CD4-positive, alpha-beta T cell treated with Interleukin-6 for 4 hours (primary cell): ENCODE measurements at places on chromosomes 7 and 10.

DNA sequence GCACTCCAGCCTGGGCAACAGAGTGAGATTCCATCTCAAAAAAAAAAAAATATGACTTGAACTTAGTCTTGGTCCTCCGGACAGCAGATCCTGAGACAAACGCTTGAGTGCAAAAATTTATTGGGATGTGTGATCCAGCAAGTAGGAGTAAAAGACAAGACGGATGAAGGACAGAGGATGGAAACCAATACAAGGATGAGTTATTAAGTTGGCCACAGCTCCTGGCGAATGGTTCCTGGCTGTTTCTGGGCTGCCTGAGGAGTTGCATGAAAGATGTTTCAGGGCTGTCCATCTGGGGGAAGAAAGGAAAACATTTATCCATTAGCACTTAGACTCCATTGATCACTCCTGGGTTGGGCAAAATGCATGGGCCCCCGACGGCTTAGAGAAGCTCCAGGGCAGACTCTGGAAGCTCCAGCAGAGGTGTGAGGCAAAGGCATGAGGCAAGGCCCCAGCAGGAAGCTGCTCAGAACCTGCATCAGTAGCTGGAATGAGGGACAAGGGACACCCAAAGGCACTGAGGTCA lies 98.3 kb upstream of the ZNF438 start:
- DNase-seq: no peak

DNA sequence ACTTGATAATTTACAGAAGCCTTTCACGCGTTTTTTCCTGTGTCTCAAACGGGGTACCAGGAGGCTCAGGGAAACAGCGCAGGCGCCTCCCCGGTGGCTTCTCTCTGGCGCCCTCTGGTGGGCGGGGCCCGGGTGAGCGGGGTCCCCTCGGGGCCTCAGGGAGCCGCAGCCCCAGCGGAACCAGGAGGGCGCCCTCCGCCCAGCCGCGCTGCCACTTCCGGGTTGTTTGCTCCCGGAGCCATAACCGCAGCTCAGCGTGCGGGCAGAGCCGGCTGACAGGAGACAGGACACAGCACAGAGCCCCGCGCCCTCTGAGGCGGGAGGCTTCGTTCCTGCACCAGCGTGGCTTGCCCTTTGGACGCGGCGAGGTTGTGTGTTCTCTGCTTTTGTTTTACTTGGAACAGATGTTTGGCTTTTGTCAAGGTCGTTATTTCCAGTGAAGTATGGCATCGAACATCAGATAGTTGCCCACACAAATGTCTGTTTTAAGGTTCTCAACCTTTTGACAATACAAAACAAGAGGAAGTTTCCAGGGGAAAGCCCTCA lies 6.9 kb upstream of the CYP2E1 start:
- peak; percentile 94 for DNase-seq

DNA sequence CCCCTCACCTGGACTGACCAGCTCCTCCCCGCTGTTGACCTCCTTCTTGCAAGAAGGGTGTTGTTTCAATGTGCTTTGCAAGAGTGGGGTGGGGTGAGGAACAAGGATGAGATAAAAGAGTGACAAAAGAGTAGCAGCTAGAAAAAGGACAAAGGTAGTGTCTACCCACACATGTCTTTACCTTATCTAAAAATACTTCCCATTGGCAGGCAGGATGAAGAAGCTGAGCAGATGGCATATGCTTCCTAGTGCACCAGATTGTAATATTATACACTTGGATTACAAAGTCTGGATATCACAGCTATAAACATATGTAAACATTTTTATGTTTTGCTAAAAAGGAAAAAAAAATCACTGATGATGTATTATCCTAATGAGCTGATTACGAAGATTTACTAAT lies 34.5 kb downstream of the CHN2 start:
- no peak for DNase-seq

GRCh38 chr10:85623342-85623741 lies 743.3 kb downstream of the GRID1 start:
- DNase-seq: no peak

GRCh38 chr7:8226501-8226900 lies 35.5 kb downstream of the ICA1 start:
- no peak for DNase-seq

- no peak for DNase-seq
Measured at GRCh38 chr10:86644152-86644793, 10.1 kb upstream of the OPN4 start.

DNA sequence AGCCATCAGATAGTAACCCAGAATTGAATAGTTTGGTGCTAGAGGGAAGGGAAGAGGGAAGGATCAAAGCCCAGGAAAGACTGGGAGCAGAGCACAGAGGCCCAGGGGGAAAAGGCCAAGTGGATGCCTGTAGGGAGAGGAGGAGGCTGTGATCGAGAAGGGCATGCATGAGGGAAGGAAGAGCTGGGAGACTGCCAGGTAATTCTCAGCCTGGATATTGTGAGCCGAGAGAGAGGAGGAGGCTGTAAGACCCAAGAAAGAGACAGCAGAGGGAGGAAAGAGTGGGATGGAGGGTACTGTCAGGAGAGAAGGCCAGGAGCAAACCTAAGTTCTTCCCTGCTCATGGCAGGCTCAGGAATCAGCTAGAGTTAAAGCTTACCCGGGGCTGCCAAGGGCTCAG lies 178.2 kb downstream of the CCDC3 start:
- no peak for DNase-seq

- no peak for DNase-seq
Measured at GRCh38 chr10:13118784-13119410, 18.9 kb downstream of the OPTN start.

DNA sequence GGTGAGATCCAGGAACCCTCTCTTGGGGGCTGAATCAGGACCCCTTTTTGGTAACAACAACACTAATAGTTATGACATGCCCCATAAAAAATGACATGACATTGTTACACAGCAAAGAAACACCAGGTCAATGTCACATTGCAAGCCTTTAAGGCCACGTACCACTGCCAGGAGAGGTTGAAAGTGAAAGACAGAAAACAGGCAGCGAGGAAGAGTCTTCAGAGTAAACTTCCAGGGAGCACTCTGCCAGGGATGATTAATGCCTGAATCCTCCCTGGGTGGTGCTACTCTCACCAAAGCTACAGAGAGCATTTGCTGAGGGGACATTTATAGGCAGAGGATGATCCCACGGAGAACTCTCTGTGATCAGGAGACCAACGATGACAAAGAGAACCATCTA lies 551.6 kb downstream of the CALN1 start:
- no peak for DNase-seq

DNA sequence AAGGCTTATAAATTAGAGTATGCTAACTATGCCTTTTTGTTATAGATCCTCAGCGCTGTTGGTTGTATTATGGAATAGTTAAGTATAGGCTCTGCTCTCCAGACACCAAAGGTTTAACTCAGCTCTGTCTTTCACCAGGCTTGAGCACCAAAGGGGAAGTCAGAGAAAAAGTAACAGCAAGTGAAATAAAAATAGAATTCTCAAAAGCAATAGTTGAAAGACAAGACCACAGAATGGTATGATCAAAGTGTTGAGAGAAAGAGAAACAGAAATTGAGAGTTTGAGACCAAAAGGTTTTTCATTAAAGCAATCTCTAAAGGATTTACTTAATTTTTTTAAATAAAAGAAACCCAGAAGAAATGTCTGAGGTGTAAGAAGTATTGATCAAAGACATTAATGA lies 529.8 kb upstream of the C7orf33 start:
- DNase-seq: no peak

DNA sequence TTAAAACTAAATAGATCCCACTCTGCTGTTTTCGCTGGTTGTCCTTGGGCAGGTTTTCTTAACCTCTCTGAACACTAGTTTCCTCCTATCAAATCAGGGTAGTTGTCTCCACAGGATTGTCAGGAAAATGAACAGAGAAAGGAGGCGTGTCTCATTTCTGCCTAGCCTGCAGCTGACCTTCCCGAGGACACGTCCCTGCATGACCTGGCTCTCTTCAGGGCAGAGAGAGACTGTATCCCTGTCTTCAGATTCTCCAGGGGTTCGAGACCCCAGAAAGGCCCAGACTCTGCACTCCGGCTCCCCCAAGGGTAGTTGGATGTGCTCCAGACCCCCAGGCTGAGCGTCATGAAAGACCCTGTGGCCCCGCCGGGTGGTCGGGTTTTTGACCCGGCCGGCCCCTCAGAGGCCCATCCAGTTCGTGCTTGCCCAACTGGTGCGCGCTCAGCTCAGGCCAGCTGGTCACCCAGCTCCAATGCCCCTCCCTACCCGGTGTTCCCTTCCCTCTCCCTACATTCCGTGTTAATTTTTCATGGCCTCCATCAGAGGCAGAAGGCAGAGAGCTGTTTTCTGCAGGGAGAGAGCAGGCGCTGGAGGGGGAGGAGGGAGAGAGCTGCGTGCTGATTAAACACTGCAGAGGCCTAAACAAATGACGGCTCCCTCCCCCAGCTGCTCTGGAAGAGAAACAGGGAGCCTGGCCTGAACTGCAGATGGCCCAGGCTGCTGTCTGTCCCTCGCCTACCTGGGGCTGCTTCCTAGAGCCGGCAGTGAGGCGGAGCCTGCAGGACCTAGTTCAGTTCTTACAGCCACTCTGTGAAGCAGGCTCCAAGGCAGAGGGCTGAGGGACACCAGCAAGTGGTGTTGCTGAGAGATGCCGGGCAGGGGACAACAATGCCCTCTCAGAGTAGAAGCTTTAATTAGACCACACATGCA lies 86.2 kb upstream of the PPIF start:
- no peak for DNase-seq

DNA sequence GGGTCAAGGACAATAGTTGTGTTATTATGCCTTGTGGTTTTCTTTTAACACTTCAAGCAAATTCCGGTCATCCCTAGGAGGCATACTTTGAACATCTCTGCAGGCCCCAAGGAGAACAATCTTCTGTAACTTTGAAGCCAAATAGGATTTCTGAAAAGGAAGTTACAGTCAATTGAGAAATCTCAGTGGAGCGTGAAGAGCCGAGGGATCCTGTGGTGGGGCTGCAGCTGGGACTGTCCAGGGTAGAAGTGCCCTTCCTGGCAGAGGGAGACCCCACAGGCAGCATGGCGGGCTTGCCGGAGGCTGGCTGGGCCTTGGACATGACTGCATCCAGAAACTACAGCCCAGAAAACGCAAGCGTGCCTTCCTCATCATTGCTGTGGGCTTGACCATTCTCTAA lies 179.7 kb downstream of the PTPN20 start:
- DNase-seq: no peak

DNA sequence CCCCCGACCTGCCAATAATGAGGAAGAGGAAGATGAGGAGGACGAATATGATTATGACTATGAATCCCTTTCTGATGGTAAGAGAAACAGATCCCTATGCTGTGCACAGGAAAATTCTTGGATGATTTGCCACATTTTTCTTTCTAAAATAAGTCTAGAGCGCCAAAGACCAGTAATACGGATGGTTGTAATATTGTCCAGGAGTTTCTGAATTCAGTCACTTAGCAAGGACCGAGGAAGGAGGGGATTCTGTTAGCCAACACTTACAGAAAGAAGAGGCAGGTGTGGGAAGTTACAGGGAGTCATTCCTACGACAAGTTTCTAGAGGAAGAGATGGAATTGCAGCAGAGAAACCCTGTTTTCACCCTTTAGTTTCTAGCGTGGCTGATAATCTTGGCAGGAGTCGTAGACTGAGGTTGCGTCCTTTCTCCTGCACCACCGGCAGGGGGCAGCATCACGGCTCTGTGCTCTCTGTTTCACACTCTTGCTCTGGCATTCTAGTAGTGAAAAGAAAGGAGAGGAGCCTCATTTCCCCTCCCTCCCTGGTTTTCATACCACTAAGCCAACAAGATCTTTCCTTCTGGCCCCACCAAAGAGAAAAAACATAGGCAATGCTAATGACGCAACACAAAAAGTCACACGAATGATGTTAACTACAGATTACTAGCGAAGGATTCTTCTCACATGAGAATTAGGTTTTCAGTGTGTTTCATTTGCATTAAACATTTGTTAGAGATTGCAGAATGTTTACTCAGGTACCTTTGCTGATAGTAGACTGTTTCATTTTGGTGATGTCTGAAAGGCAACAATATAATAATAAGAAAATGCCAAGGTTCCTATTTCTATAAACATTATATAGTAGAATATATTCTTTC lies 82.7 kb downstream of the NOC3L start:
- peak; percentile 59 for DNase-seq

DNA sequence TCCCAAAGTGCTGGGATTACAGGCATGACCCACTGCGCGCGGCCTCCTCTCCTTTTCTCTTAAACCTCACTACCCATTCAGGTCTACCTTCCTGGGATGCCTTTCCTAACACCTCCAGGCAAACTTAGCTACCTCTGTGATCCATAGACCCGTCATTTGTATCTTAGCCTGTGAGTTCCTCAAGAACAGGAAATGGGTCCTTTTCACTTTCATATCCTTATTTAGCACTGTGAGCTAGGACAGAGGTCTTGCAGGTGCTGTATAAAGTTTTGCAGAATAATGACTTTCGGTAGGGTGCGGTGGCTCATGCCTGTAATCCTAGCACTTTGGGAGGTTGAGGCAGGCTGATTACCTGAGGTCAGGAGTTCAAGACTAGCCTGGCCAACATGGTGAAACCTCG lies 215.7 kb downstream of the RELN start:
- DNase-seq: no peak

DNA sequence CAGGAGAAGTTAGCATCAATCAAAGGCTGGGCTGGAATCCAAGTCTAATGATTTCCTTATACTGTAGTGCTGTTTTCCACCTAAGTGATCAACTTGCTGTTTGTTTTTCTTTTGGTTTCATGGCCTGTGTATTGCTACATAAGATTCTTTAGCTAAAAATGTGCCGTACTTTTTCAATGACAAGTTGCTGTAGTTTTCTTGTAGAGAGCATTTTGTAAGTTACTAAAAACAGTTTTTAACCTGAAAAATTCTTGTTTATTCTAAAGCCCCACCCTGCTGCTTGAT lies 1.3 kb downstream of the HELLS start:
- DNase-seq: no peak

DNA sequence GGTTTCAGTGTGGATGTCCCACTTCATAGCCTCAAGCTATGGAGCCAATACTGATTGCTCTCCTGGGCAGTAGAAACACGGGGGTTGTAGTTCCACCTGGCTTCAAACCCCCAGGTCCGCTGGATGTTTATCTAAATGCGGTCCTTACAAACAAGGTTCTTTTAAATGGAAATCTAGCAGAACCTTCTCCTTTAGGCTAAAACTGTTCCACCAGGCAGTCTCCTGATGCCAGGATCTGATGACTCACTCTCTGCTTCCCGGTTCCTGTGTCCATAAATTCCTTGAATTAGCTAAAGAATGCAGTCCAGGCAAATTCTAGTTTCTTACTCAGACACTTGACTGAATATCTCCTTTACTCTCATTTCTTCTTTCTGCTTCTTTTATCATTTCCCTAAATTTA lies 108.4 kb upstream of the FAM3C start:
- no peak for DNase-seq

DNA sequence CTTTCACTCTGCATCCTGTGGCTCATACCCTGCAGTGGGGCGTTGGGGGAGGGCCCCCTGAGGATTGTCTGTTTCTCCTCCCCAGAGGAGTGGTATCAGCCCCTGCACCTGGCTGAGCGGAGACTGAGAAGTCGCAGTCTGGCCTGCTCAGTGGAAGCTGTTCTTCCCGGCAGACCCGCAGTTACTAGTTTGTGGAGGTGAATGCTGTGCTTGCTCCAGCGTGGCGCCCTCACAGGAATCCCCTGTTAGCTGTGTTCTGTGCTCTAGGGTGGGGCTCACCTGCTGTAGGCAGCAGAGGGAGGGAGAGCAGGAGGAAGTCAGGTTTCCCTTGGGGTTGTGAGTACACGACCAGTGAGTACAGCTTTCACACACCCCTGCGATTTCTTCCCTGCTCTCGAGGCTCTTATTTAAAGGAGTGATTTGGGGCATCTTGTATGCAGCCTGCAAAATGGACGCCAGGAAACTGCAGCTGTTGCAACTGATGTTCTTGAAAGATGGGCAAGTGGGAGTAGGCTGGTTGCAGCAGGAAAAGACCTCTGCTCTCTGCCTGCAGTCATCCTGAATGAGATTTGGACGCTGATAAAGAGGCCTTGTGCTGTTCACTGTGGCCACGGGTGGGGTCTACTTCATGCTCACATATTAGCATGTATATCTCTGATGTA lies 66.4 kb downstream of the HK1 start:
- peak; percentile 52 for DNase-seq
